ENCODE measurements at places on chromosomes 6 and 20.

GRCh38 chr6:152552616-152553209 is 84.4 kb downstream of the SYNE1 start:
- peak; percentile 69 for DNase-seq

DNA sequence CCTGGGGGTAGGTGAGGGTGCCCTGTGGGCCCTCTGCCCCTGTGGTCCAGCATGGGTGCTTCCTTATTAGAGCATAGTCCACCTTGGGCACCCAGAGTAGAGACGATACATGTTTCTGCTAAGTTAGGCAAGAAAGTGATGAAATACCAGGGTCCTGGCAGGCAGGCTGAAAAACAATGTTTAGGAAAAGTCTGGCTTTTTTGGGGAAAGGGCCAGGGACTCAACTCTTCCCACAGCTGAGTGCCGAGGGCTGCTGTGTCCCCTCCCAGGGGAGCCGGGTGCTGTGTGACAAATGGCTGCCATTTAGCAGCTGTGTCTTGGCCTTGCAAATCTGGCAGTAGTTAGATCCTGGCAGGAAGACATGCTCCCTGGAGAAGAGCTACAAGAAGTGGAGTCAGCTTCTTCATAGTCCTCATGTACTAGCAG is 61.5 kb downstream of the RREB1 start:
- DNase-seq, result no peak

DNA sequence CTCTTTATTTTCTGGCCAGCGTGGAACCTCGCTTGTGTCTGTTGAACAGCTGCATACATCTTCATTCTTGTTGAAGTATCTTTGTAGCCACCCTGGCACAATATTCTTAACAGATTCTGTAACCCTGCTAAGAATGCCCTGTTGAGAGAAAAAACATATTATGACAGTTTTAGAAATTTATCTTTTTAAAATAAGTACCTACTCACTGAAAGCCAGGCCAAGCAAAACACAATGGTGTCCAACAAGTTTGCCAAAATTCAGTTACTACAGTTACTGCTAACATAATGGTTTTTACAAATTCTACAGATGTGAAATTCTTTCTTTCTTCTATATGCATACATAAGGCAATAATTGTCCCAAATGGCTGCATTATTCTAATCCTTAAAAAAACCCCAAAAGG is 18.2 kb downstream of the NUP153 start:
- no peak for DNase-seq

DNA sequence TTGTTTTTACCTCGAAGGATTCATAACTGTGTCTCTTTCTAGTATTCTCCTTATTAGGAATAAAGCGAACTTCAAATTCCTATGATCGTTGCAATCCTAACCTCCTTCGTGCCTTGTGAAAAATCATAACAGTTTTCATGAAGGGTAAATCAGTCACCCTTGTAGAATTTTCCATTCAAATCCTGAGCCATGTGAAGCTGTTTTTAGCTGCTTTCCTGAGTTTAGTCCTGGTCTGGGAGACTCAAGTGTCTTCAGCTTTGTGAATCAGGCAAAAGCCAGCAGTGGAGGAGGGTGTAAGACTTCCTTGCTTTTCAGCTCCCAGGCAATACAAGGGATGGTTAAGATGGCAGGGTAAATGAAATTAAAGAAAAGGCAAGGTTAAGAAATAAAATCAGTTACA is 24.3 kb downstream of the GCNT2 start:
- no peak for DNase-seq

- no peak for DNase-seq
Observed at GRCh38 chr6:58113960-58114359, 796.5 kb downstream of the PRIM2 start.

DNA sequence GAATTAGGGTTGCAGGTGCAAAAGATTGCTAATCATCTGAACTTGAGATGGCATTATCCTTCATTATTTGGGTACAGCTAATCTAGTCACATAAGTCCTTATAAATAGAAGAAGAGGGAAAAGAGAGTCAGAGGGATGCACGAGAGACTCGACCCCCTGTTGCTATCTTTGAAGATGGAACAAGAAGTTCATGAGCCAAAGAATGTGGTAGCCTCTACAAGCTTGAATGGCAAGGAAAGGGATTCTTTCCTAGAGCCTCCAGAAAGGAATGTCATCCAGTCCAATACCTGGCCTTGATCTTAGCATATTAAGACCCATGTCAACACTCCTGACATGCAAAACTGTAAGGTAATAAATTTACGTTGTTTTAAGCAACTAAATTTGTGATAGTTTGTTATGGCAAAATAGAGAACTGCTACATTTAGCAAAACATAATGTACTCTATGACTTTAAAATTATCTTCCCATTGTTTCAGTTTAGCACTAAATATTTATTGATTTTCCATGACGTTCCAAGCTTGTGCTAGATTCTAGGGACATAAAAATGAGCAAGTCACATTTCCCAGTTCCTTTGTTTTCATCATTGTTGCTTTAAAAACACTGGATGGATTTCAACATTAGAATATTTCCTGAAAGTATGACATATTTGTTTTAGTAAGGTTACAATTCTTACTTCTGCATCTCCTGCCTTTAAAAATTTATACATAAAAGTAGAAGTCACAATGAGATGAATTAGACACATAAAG is 12.7 kb downstream of the MANEA start:
- no peak for DNase-seq

- DNase-seq, result no peak
Observed at GRCh38 chr6:3355011-3355357, 96.2 kb downstream of the PSMG4 start.

GRCh38 chr20:60585651-60586050 is 627.4 kb downstream of the CDH26 start:
- DNase-seq, result no peak

DNA sequence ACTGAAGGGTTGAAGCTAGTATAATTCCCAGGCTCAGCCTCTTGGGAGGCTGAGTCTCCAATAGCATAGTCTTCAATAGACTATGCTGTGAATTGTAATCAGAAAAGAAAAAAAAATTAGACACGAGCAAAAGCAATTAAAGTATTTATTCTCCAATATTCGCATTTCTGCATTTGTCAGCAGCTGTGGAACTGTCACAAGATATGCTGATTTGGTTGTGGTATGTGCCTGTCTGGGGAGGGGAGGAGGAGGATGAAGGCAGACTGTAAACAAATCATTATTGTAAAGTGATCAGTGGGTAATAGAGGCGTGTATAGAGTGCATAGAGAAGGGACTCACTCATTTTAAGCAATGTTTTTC is 10.1 kb upstream of the BICRAL start:
- no peak for DNase-seq

DNA sequence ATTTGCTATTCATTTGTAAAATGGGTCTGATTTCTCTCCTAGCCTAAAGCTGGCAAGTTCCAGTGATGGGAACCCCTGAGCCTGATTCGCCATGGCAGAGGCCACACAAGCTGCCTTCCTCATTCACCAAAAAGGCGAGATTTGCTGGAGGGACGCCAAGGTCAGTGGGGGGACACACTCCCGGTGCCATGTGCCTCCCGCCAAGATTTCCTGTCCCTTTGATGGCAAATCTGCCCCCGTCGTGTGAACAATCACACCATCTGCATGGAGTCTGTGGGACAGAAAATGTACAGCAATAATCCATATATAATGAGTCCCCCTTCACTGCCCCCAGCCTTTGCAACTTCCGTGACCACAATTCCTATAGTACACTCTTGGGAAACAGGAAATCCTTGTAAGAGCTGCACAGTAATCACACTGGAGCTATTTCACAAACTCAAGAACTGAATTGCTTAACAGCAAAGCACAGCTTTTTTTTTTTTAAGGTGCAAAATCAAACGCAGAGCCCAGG is 15.7 kb upstream of the IGF2R start:
- DNase-seq, result no peak

GRCh38 chr20:63471002-63471716 is 1.3 kb downstream of the KCNQ2 start:
- DNase-seq, result no peak

- DNase-seq, result no peak
Observed at GRCh38 chr6:160031871-160032270, 63.0 kb downstream of the IGF2R start.

DNA sequence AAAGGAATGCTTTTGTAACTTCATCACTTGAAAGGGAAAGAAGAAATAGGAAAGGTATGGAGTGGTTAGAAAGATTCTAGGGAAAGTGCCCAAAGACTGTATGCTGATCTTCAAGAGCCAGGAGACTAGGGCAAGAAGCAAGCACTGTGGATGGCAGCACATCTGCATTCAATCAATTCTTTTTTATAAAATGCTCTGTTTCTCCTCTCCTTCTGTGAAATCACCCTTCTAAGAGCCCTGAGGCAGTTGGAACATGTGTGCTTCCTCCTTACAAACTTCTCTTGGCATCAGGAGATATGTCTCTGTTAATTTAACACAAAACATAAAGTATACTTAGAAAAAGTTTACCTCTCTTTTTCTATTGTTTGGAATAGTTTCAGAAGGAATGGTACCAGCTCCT is 1162.2 kb upstream of the GJE1 start:
- no peak for DNase-seq

GRCh38 chr6:118705544-118706491 is 54.4 kb upstream of the CEP85L start:
- DNase-seq, result no peak

- no peak for DNase-seq
Observed at GRCh38 chr20:38999217-38999616, 37.1 kb downstream of the DHX35 start.

- DNase-seq, result no peak
Observed at GRCh38 chr20:56629464-56630085, 469 bp downstream of the TFAP2C start.

- no peak for DNase-seq
Observed at GRCh38 chr20:36466089-36466488, 75.2 kb upstream of the MYL9 start.

- no peak for DNase-seq
Observed at GRCh38 chr20:40050596-40050995, 638.4 kb downstream of the MAFB start.

DNA sequence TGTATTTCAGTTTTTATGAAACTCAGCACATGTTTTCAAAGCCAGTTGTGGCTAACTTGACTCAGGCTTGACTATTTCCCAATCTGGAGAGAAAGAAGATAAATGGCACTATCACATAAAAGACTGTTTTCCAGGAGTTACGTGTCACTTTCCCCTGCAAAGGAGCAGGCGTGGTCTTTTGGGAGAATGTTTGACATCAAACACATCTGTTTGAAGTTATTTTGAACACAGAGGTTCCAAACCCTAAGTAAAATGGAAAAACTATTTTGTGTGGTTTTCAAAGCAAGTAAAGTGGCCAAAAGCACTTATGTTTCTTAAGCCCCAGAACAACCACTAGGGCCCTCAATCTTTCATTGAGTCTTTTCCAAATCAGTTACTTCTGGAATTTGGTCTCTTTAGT is 89.7 kb downstream of the FOXF2 start:
- no peak for DNase-seq

- DNase-seq, result no peak
Observed at GRCh38 chr6:32658268-32658897, 8.1 kb downstream of the HLA-DQB1 start.

GRCh38 chr6:161639772-161640171 is 365.9 kb upstream of the AGPAT4 start:
- no peak for DNase-seq

GRCh38 chr20:50142812-50143211 is 10.7 kb downstream of the PEDS1 start:
- no peak for DNase-seq

- no peak for DNase-seq
Observed at GRCh38 chr6:7993952-7994351, 70.2 kb downstream of the BLOC1S5 start.

GRCh38 chr6:45605971-45606370 is 228.2 kb upstream of the SUPT3H start:
- DNase-seq, result no peak
